Neural crest cell (in vitro differentiated cells): ENCODE measurements at places on chromosomes 7 and 10.

DNA sequence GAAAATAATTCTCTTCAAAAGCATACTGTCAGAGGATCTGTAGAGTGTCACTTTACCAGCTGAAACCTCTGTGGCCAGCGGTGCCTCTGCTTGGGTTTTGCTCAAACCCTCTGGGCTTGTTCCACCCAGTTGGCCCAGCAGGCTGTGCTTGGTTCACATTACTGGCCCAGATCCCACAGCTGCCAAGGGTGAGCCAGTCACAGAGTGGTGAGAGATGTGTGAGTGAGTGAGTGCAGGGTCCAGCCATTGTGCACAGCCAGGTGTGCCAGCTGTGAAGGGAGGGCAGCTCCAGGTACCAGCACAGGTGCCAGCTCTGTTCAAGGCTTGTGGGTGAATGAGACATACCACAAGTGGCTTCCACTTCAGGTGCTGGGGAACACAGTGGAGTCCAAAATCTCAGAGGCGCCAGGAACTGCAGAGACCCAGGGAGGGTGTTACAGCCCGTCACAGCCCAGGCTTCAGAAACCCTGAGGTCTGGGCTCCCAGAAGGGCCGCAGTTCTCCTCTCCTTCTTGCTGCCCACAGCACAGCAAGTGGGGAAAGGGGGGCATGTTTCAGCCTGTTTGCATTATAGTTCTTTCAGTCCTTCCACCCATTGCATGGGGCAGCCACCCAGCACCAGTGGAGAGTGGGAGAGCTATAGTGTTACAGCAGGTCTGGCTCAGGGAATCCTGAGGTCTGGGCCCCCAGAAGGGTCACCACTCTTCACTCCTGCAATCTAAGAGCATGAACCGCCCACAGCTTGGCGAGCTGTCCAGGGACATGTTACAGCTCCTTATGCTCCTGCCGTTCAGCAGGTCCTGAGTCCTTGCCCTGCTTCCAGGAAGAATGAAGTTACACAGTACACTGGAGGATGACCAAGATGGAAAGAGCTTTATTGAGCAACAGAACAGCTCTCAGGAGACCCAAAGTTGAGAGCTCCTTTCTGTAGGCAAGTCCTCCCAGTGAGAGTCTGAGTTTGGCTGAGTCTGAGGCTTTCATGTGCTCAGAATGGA is 931.7 kb upstream of the SORCS1 start:
- DNase-seq = no peak

DNA sequence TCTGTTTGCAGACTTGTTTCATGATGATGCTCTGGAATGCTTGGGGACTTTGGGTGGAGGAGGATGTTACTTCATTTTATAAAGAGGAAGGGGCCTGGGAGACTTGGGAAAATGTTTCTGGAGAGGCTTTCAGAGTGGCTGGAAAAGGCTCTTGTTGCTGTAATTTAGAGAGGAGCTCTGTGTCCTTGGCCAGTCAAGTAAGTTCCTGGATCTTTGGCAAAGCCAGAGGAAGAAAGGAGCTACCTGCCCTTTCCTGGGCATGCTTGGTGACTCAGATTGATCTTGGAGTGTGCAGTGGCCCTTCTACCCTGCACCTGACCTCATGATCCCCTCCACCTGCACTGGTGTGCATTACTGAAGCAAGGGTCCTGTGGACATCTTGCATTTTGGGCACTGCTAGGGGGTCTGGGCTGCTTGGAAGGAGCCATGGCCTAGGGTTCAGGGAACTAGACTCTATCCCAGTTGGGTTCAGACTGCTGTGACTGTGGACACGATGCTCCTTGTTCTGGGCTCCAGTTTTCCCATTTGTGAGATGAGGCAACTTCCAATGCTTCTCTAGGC is 56.1 kb downstream of the ADCYAP1R1 start:
- no peak for DNase-seq

GRCh38 chr10:28984431-28984830 is 304.4 kb upstream of the LYZL1 start:
- DNase-seq = no peak

GRCh38 chr10:93458821-93459257 is 23.3 kb downstream of the MYOF start:
- no peak for DNase-seq

GRCh38 chr7:129122751-129123509 is 21.6 kb upstream of the TSPAN33 start:
- no peak for DNase-seq

- DNase-seq = no peak
Observed at GRCh38 chr10:98556061-98556460, 109.3 kb upstream of the HPS1 start.

DNA sequence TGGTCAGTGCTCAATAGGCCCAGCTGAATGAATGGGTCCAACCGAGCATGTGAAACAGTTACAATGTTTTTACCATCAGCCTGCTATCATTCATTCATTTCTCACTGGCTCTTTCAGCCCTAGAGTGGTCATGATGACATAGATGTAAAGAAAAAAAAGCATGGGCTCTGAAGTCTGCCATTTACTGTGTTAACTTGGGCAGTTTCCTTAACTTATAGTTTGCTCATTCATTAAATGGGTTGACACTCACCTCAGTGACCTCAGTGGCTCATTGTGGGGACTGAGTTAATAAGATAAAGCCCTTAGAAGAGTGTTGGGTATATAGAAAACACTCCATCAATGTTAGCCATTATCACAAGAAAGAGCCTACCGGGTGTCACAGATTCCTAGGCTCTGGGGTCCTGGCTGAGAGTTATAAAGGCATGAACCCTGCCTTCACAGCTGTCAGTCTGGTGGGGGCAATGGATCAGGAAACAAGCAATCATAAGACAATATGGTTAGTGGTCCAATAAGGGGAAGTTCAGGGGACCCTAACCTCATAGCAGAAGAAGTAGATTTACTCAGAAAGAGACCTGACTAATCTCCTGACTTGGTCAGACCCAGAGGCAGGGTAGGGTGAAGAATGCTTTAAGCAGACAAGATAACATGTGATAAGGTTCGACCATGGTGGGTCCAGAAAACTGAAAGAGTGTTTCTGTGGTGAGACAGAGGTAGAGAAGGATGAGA is 29.7 kb upstream of the GPAM start:
- DNase-seq = no peak

- DNase-seq = no peak
Observed at GRCh38 chr10:126704649-126705048, 34.2 kb upstream of the C10orf90 start.

- DNase-seq = no peak
Observed at GRCh38 chr7:22154143-22154529, 202.8 kb downstream of the RAPGEF5 start.

DNA sequence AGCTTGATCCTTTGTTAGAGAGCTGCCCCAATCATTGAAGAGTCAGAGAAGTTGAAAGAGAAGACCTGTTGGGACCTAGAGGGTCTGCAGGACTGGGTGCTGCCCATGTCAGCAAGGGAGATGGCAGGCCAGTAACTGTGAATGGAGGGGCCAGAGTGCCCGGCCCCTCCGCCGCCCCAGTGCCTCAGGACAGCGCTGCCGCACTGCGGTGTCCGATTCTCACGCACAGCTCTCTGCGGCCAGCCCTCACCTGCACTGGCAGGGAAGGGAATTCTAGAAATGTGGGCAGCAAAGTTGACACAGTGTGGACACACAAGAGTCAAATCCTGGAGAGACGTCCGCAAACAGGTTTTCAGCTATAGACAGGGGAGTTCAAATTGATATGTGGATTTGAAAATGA is 373.5 kb downstream of the TCERG1L start:
- DNase-seq = no peak

GRCh38 chr7:51366930-51367613 is 50.5 kb upstream of the COBL start:
- peak; percentile 36 for DNase-seq

DNA sequence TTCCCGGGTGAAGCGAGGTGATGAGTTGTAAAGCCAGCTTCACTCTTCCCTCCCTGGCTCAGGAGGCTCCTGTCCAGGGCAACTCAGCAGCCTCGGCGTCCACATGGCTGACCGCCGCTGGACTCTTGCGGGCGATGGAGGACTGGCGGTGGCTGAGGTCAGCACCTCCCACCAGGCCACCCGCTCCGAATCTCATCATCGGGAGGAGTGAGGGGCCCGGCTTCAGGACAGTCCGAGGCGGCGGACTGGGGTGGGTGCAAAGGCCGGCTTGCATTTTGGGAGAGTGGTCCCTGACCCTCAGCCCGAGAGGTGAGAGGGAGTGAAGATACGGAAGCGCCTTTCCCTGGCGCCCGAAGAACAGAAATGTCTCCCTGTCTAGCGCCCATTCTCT is 759 bp downstream of the DNAJB12 start:
- no peak for DNase-seq

DNA sequence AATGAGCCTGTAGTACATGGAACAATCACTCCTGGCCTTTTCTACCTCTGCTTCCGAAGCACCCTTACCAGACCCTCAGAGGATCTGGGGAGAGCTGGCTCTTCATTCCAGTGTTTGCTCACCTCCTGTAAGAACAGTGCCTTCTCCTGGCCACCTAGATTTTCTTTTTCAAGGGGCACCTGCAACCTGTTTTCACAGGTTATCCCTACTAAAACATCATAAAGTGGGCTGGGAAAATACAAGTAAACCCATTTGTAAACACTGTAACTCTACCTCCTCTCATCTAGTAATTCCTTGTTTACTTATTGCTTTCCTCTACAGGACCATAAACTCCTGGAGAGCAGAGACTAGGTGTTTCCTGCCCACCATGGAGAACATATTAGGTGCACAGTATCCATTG is 1.1 kb downstream of the PIK3AP1 start:
- no peak for DNase-seq

DNA sequence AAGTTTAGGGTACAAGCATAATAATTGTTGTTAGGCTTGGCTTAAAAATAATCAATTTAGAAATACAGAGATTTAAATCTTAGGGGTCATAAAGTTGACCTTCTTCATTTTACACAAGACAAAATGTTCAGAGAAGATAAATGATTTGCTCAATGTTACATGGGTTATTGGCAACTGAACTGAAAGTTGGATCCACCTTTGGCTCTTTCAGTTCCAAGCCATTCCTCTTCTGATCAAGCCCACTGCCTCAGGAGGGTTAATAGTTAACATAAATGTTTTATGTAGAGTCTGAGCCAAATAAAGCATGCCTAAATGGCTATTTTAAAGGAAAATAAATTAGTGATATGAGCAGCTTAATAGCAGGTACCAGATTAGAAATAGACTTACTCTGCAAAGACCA is 79.1 kb upstream of the RHOBTB1 start:
- DNase-seq = no peak

DNA sequence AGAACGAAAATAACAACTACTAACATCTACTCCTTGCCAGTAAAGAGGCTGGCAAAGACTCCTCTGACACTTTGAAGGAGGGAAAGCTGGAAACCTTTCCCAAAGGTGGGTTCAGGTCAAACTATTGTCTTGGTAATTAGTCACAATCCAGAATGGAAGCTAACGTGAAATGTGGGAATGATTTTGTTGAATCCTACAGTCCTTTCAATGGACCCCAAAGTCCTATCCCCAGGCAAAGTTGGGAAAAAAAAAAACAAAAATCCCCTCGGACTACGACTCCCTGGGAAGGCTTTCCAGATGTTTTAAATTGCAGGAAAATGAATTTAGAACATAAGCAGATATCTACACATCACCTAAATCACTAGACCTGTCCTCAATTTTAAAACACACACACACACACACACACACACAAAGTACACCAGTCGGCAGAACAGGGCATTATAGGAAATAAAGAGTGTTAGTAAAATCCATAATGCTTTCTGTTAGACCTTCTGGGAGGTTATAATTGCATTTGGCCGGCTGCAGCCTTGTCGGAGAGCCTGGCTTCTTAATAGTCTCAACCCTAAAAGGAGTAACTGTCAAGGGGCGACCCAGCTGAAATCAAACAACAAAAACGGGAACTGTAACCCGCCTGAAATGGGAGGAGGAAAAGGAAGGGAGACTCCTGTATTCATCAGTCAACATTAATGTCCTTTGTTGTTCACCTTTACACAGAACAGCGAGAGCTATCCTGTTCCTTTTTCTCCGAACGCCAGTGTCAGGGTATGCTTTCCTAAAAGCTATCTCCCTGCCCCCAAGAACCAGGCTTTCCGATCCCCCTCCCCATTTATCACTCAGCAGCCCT is 1.5 kb downstream of the DOCK4 start:
- DNase-seq = no peak

DNA sequence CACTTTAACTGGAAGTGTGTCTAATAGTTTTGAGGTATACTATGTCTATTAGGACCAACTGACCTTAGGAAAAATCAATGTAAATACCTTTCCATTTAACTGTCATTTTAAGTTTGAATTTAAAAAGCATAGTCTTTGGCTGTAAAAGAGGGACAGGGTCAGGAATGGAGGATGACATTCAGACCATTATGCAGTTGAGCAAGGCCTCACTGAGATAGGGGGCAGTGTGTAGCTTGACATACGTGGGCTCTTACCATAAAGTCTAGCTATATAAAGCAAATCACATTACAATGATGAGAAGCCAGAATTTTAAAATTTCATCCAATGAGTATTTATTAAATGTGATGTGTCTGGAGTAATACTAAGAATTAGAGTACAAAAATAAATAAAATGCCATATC is 17.9 kb downstream of the PALS2 start:
- DNase-seq = no peak

DNA sequence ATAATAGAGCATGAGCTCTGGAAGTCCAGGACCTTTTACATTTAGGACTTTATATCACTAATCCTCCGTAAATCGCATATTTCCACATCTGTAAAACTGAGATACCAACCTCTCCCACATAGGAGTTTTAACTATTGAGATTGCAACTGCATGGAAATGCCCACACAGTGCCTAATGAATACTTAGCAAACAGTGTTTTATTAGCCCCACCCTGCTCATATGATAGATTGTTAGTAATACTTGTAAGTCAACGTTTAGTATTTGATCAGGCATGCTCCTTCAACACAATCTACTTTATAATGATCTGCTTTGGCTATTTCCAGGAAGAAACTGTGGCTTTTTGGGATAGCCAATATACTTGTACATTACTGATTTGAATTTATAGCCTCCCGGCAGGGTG is 8.5 kb downstream of the PDZD8 start:
- DNase-seq = no peak

DNA sequence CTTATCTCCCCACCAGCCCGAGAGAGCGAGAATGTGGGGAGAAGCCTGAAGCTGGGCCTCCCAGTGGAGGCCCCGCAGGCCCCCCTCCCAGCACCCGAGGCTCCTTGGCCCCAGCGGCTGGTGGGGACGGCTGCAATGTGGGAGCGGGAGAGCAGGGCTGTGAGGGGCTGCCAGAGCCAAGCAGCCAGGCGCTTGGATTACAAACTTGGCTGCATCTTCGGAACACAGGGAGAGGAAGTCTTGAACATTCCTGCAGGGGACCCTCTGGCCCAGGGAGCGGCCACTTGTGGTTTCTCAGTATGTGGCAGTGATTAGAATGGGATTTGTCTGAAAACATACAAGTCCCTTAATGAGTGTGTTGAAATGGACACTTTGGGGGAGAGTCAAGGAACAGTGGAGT is 23.2 kb downstream of the ELN start:
- no peak for DNase-seq
